Stimulated activated CD8-positive, alpha-beta memory T cell treated with anti-CD3 and anti-CD28 coated beads, Interleukin-2, amount 100 ng/mL, for 48 hours (primary cell): ENCODE measurements at places on chromosomes 12 and 14.
A peak's percentile ranks its signal among the peaks of the same experiment; 100 is the strongest.

DNA sequence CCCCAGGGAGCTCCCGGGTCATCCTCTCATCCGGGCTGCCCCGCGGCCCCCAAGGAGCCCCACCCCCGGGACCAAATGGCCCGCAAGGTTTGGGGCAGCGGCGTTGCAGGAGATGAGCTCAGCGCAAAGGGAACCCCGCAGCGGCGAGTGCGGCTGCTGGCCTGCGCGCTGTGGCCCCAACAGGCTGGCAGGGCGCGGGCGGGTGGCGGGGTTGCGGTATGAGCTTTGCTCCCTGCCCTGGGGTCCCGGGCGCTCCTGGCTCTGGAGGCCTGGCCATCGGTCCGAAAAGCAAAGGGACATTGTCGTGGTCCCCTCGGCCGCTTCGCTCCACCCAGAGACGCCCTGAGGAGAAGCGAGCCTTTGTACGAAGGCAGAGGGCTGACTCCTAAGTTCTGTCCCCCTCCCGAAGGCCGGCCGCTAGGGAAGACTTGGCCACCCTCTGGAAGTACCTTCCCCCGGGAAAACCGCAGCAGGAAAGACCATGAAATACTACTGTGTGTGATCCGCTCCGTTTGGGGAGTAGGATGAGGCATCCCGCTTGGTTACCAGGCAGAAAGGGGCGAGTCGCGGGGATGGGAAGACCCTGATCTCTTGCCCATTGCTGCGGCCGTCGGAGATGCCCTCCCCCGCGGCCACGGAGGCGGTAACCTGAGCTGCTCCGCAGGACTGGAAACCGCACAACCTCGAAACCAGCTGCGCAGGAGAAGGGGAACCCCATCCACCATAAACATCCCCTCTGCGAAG is 620 bp upstream of the NID2 start:
- peak; percentile 20 for DNase-seq

DNA sequence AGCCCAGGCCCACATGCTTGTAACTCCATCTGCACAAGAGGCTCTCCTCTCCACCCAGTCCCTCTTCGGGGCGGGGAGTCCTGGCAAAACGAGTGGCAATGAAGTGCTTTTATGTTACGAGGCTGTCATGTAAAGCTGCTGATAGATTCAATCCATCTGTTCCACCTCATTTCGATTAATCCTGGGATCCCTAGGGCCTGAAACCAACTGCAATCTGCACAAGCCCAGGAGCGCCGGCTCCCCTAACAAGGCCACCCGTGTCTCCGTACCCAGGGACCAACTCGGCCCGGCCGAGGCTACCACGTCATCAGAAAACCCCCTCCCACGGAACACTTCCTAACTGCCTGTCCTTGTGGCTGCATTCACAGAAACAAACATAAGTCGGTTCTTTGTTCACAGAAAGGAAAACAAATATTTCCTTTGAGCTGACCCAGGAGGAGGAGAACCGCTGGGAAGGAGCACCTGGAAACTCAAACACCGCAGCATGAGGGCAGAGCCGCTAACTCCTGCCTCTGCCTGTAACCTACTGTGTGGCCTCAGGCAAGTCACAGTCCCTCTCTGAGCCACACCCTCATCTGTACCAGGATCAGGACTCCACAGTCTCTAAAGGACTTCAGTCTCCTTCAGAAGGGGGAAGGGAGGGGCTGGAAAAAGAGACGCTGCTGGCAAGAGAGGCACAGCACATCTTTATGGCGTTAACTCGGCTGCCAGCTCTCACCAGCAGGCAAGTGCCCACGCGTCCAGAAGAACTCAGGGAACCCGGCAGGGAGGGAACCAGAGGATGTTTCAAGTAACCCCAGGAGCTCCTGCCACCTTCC is 47.8 kb downstream of the CCDC88C start:
- no peak for DNase-seq

- no peak for DNase-seq
These were observed 76.3 kb downstream of the MAP1LC3B2 start for GRCh38 chr12:116635487-116635886.

DNA sequence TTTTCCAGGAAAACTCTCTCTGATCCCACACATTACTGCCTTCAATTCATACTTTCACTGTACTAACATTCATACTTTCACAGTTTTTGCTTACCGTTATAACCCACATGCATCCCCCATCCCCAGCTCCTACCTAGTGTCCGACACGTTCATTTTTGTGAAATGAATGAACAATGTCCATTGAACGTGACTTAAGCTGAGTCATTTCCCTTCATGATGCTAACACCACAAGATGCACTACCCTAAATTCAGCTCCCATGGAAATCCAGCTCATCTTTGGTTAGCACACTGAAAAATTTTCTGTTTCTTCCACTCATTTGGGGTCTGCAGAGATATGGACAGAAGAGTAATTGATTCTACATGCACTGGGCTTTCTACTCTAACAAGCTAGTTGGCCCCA is 84.7 kb downstream of the GALNT4 start:
- DNase-seq = no peak

- no peak for DNase-seq
These were observed 44.4 kb upstream of the CPM start for GRCh38 chr12:68977335-68977734.

DNA sequence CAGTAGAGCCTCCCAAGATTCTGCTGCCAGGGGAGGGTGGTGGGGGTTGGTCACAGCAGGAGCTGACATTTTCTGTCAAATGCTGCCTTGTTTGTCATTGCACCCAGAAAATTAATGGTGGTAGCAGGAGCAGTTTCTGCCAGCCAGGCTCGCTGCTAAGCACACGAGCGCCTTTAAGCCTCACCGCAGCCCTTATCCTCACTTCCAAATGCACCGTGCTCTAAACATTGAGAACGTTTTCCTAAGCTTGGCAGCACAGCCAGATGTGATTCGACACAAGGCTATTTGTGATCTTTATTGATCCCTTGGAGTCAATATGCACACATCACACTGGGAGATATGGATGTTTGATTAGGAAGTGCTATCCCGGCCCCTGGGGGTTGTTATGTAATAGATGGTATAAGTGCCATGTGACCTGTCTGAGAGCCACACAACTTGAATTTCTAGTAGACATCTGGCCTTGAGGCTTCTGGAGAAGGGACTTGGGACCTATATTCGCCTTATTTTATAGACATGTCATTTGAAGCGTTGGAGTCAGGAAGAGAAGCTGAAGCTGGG is 31.6 kb upstream of the BEGAIN start:
- no peak for DNase-seq

GRCh38 chr14:105849933-105850626 is 323.7 kb downstream of the TMEM121 start:
- no peak for DNase-seq

DNA sequence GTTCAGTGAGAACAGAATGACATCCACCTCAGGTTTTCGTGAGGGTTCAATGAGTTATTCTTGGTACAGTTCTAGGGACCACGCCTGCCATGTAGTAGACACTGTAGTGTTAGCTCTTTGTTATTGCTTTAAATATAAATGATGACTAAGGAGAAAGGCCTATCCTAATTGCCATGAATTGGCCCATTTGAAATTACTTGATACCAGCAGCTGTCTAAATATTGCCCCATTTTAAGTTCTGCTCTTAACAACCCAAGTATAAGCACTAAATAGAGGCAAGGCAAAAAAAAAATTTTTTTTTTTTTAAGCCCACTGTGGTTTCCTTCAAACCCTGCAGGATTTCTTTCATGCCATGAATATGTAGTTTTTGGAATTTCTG is 84.5 kb downstream of the BORCS5 start:
- DNase-seq = no peak

DNA sequence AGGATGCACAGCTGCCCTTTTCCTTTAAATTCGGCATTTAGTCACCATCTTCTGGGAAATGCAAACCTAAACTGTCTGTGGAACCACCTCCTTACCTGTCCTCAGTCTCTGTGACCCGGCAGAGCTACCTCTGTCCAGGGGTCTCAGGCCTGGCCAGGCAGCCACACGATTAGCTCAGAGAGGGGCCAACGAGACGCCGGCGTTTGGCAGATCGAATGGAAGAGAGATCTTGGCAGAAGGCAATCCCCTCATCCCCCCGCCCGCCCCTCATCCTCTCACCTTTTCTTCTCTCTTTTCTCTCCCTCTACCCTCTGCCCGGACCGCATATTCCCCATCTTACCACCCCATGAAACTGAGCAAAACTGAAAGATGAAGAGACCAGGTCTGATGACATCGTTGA is 101.0 kb downstream of the PIWIL1 start:
- no peak for DNase-seq

- no peak for DNase-seq
These were observed 6.5 kb downstream of the TTC7B start for GRCh38 chr14:90809530-90810312.
